Pulmonary artery endothelial cell (primary cell): ENCODE measurements at places on chromosomes 16 and 17. TPM values are rescaled to one million over a fixed set of nuclear protein-coding genes. Genes with fewer than 3 reads are reported as not detected.

DNA sequence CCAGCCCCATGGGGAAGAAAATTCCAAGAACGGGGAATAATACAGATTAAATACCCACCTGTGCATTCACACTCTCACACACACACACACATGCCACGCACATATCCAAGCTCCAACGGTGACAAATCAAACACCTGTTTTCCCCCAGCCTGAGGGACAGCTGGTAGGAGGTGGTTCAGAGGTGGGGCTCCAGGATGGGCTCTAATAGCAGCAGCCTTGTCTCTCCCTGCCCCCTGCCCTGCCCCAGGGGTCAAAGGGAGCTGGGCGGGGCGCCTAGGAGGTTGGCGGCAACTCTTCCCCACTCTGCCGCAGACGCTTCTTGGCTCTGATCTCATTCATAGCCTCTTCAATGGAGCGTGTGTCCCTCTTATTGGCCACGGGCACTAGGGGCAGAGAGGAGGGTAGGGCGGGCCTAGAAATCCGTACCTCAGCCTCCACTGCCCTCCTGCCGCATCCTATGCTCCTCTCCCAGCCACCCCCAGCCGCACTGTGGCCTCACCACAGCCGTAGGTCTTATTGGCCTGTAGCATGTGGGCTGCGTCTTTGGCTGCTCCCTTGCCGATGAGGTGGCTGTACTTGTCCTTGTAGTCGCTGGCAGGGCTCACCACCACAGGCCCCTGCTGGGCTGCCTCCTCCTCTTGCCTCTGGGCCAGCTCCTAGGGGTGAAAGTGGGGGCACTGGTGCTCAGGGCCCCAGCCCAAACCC is 8.2 kb downstream of the SPAG7 start:
- DNase-seq, result no peak

DNA sequence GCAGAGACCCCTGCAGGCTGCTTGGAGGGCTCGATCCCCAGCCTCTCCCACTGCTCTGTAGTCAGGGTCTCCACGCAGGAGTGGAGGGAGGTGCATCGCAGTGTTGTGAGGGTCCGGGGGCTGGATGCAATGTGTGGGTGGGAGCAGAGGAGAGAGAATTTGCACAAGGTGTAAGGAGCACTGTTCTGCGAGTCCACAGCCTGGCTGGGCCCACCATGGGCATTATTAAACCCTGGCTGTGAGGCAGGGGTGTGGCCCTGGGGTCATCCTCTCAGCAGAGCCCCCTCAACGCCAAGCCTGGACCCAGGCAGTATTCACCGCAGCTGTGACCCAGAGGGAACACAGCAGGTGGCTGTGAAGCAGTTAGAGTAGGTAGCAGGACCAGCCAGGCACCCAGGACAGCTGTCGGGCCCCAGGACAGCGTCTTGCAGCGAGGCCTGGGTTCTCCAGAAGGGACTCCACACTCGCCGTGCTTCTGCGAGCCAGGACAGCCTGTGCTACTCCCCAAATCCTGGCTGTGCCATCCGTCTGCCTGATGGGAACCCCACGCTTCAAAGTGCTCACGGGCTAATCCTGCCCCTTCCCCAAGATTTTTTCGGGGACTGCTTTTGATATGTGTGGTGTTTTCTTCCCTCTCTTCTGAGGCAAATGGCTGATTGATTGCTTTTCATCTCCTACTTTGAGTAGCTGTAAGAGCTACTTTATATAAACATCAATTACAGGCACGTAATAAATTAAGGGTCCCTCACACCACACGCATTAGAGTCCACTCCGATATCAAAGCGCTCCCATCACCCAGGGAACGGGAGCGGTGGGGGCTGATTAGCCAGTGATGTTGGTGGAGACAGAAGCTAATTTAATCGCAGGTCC is 100.9 kb upstream of the GSE1 start:
- no peak for DNase-seq

DNA sequence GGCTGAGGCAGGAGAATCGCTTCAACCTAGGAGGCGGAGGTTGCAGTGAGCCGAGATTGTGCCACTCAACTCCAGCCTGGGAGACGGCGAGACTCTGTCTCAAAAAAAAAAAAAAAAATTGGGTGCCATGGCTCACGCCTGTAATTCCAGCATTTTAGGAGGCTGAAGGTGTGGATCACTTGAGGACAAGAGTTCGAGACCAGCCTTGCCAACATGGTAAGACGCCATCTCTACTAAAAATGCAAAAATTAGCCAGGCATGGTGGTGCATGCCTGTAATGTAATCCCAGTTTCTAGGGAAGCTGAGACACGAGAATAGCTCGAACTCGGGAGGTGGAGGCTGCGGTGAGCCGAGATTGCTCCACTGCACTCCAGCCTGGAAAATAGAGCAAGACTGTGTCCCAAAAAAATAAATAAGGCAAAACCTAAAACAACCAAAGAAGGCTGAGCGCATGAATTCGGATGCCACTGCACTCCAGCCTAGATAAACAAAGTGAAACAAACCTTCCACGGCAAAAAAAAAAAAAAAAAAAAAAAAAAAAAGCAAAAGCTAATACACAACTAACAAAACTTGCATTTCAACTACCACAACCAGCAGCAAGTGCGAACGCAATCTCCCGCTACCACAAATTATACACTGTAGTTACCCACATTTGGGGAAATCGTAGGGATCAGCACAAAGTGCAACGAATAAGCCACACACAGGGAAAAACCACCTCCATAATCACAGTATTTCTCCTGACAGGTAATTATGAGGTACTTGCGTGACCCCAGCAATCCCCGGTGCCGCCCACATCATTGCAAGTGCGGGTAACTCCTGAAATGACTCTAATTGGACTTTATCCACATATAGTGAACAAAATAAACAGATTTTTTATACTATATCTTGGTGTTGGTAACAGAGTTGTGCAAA is 25.6 kb downstream of the TEX14 start:
- DNase-seq, result no peak

DNA sequence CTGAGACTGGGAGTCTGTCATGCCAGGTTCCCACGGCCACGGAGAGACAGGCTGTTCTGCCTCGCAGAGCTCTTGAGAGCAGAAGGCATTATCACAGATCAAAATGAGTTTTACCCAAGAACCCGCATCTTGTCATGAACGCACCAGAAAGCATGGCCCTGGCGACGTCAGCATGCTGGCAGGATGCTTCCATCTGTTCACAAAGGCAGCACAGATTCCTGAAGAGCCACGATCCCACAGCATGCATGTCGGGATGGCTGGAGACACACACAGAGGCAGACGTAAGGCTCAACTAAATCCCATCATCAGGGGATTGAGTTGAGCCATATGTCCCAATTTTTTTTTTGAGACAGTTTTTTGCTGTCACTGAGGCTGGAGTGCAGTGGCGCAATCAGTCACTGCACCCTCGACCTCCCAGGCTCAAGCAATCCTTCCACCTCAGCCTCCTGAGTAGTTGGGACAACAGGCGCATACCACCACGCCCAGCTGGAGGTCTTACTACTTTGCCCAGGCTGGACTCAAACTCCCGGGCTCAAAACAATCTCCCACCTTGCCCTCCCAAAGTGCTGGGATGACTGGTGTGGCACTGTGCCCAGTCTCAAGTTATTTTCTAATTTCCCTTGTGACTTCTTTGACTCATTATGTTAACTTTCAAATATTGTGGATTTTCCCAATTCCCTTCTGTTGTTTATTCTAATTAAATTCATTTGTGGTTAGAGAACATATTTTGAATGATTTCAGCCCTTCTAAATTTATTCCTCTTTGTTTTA is 11.1 kb downstream of the FANCA start:
- no peak for DNase-seq

DCAKD gene
- total RNA-seq, result 20.9 and 34.8 TPM in 2 replicates

MT1M gene
- 3.5 and 8.8 TPM in 2 replicates for total RNA-seq

DNA sequence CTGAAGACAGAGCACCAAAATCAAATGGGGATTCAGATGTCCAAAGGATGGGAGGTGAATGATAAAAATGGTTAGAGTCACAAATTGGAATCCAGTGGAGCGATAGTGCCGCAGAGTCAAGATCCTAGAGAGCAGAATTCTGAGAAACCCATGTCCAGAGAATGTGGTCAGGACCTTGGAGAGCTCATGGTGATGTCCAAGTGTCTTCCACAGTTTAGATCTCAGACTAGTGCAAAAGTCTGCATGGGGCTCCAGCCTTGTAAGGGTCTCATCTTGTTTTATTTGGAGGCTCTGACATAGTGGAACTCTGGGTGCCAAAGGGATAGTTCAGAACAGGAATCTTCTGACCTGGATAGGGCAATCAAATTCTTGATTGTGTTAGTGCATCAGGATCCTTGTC is 245.9 kb upstream of the HSBP1 start:
- DNase-seq, result no peak

ITGAD gene
- not detected in 2 replicates for total RNA-seq

GRCh38 chr16:14020141-14020540 is 51.0 kb upstream of the MRTFB start:
- no peak for DNase-seq

BAHCC1 gene
- total RNA-seq, result 2.5 and 2.8 TPM in 2 replicates

DNA sequence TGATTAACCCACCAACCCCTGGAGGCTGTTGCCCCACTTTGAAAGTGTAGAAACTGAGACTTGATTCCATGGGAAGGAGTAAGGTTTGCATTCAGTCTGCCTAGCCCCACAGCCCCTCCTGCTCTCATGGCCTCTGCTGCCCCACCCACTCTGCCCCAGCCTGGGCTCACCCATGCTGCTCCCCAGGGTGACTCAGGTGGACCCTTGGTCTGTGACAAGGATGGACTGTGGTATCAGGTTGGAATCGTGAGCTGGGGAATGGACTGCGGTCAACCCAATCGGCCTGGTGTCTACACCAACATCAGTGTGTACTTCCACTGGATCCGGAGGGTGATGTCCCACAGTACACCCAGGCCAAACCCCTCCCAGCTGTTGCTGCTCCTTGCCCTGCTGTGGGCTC is 6.5 kb downstream of the PRSS41 start:
- DNase-seq, result no peak

ZG16 gene
- total RNA-seq, result not detected in 2 replicates

RAI1 gene
- total RNA-seq, result 6.9 and 9.5 TPM in 2 replicates

PYDC1 gene
- not detected in 2 replicates for total RNA-seq

DNA sequence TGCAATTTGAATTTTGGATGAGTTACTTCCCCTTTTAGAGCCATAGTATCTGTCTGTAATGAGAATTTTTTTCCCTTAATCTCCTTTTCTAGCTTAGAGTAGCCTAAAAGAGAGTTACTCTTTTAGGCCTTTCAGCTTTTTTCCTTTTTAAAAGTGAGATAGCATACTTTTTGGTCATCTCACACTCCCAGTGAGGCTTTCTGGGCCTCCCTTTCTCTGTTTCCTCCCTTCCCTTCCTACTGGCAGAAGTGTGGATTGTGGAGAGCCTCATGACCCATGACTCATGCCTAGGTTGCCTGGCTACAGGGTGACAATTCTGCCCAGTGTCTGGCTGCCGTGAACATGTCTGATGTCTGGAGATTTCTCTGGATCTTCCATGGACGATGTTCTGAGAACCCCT is 15.2 kb downstream of the KRT23 start:
- peak; percentile 47 for DNase-seq

DNA sequence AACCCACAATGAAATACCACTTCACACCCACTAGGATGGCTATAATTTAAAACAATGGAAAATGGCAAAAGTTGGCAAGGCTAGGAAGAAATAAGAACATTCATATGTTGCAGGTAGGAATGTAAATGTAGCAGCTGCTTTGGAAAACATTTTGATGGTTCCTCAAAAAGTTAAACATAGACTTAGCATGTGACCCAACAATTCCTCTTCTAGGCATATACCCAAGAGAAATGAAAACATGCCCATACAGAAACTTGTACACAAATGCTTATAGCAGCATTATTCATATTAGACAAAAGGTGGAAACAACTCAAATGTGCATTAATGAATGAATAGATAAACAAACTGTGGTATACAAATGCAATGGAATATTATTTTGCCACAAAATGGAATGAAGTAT is 36.1 kb downstream of the MEOX1 start:
- DNase-seq, result no peak

DNA sequence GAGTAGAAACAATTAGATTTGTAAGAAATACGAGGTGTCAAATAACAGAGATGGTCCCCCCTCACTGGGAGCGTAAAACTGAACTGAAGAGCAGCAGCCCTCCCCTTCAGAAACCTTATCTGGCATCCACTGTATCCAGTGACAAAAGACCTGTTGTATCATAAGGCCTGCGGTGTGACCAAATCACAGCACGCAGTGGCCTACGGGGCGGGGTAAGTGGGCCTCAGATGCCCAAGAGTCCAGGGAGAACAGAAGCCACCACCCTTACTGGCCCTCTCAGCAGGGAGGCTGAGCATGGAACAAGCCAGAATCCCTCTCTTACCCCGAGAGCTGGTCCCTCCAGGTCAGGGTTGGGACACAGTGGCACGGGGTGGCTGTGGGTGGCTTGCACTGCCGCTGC is 5.5 kb downstream of the JMJD6 start:
- DNase-seq, result no peak

GP1BA gene
- not detected in 2 replicates for total RNA-seq

- no peak for DNase-seq
These were observed 384.3 kb downstream of the RBFOX1 start for GRCh38 chr16:7716660-7717550.

DNA sequence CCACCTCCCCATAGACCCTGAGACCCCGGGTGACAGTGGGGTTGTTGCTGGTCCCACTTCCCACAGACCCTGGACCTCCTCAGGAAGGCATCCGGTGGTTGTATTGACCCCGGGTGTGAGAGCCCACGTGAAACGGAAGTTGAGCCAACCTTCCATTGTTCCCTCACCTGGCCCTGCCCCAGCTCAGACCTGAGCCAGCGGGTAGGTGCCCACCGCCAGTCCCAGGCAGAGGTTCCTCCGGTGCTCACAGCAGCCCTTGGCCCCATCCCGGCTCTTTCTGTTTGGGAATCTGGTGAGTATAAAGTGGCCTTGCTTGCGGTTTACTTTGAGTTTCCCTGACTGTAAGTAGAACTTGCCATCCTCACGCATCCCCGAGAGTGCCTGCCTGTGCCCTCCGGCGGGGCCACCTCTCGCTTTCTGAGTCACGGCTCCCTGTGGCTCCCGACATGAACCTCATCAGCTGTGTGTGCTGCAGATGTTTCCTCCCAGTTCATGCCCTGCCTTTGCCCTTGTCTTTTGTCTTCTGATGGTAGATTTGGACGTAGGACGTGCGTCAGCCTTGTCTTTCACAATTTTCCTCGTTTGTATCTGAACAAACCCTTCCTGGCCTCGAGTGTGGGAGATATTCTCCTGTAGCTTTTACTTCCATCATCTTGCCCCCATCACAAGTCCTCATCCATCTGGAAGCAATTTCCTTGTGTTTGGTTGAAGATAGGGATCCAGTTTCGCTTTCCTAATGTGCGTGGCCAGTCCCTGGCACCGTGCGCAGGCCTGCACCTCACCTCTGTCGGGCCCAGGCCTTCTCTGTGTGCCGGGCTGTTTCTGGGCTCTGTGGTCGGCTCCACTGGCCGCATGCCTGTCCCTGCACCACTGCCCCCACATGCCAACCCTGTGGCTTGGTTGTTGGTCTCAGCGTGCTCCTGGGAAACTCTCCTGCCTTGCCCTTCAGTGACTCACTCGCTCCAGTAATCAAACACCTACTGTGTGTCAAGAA is 76.0 kb downstream of the METRNL start:
- DNase-seq, result no peak
